Stimulated activated CD4-positive, alpha-beta T cell treated with anti-CD3 and anti-CD28 coated beads, Interleukin-1b, Interleukin-23, amount 100 ng/mL, for 1 hour (primary cell): ENCODE measurements at places on chromosomes 6 and 20.

- no peak for DNase-seq
These were observed 306.5 kb upstream of the MAP3K7 start for GRCh38 chr6:90893400-90893799.

GRCh38 chr6:36827261-36828079, 11.8 kb downstream of the CPNE5 start:
- no peak for DNase-seq

DNA sequence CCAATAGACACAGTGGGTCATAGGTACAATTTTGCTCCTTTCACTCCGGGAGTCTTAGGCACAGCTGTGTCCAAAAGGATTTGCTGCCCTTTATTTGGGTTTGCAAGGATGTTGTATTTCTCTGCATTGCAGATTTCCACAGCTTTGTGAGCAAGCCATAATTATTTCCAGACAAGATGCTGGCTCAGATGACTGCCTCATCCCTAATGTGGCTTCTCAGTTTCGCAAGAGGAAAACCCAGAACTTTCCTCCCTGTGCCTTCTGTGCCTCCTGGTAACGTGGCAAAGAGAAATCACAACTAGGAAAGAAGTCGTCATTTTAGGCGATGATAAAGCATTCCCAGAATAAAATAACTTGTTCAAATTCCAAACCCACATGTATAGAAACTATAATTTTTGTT, 33.7 kb downstream of the FAM50B start:
- no peak for DNase-seq

DNA sequence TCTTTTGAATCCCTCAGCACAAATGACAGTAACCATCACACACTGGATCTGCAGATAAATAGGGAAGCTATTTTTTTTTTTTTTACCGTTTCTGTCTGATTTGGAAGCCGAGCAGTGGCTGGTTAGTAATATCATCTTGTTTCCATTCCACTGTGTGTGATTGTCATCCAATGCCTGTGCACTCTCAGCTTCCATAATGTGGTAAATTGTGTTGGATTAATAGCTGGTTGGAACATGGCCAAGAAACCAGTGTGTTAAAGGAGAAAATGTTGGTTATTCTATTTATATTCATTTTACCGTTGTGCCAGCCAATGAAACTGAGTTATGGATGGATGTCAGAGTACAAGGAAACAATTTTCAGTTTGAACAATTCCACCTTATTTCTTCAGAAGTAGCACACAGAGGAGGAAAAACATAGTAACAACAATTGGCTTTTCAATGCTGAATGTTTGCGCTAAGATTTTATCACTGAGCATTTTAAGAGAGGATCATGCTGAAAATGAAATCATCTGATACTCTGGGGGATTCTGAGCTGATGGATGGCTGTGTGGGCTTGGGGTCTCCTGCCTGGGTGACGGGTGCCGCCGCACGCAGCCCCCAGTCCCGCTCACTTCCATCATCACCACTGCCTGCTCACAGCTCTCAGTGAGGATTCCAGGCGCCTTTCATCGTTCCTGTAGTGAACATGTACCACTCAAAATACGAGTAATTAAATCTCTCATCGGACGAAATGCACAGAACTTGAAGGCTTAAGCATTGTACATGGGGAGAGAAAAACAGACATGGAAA, 40.7 kb upstream of the EXOC2 start:
- DNase-seq = no peak

DNA sequence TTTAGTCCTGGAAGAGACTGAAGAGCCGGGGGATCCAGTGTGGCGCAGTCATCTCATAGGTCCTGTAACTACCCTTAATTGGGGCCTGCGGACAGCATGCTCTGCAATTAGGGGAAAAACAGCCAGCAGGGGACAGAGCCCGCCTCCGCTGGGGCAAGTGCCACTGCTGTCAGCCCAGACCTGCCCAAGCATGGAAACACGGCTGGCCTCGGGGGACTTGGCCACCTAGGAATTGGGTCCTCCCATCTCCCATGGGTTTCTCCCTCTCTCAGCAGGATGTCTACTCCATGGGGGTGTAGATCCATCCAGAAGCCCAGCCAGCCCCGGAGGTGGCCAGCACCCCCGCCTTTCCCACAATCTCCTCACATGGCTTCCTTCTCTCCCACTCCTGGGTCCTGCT, 3.6 kb downstream of the GHRH start:
- DNase-seq = no peak

DNA sequence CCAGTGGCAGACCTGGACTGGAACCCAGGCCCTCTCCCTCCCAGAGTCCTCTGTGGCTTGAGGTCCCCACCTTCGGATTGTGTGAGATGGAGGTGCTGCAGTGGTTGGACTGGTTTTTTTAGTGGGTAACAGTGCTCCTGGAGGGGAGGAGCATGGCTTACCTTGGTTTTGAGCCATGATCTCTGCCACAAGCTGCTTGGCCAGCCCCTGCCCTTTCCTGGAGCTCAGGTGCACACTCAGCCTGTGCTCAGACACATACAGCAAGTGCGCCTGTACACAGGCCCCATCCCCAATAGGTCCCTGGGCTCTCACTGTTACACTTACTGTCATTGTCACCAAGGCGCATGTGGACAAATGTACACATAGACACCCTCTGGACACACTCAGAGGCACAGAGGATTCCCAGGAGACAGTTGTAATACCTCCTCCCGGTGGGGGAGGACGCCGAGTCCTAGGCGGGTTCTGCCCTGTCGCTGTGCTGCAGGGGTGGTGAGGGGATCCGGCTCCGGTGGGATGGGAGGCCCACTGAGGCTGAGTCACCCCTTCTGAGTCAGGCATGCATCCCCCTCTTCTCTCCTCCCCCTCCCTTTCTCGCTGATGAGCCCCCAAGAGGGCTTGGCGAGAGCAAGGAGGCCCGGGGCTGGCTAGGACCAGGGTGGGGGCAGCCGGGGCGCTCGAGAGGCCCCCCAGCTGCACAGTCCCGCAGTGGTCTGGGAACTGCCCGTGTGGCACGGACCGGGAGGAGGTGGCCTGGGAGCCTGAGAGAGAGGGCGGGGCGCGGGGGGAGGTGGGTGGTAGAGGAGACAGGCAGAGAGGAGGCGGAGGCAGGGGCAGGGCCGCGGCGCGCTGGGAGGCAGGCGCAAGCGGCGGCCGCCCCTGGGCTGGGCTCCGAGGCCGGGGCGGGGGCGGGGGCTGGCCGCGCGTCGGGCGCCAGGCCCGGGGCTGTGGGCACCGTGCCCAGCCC, 522 bp upstream of the EPB41L1 start:
- peak; percentile 7 for DNase-seq

DNA sequence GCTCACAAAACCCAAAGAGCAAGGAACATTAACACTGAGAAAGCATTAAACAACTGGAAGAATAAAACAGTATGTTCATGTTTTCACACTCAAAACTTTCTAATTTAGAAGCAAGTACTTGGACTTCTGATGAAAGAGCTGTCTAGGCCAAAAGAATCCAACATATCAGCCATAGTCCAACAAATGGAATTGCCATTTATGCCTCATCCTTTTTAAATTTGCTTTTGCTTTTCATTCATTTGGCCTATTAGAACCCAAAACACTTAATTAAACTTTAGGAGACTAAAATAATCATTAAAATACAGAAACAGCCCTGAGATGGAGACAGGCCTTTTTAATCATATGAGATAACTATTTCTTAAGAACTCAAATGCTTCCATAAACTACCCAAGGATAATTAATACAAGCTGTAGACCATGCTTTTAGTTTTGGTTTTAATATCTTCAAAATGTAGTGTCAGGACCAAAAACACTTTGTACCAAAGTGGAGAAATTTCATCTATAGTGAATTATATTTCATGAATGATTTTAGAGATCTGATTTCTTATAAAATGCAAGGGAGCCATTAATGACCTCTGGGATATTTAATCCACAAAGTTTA, 166.5 kb downstream of the KIF6 start:
- no peak for DNase-seq

GRCh38 chr6:18585032-18585573, 198.0 kb downstream of the RNF144B start:
- DNase-seq = no peak

DNA sequence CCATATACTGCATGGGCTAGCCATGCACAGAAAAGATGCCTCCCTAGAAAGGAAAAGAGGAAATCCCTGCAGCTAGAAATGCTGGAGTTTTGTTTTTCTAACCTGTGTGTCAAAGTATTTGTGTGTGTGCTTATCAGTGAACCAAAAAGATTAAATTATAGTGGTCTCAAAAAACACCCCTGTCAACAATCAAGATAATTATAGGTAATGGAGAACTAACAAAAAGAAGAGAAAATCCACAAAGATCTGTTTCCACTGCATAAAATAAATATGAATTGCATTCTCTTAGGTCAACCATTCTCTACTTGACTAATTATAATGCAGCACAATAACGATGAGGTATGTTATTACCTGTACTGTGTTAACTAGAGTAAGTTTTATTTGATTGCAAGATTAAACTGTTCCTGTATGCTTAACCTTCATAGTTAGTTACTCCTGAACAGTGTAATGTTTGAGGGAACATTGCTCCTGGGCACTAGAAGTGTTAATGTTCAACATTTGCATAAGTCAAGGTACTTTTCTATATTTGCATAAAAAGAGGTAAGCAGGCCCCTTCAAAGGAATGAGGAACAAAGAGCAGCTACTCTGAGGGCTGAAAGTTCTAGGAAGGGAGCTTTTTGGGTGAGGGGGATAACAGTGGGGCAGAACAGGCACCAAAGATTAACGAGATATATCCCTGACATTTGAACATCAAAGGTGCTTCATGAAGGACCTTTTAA, 212.1 kb downstream of the BTBD9 start:
- DNase-seq = no peak

DNA sequence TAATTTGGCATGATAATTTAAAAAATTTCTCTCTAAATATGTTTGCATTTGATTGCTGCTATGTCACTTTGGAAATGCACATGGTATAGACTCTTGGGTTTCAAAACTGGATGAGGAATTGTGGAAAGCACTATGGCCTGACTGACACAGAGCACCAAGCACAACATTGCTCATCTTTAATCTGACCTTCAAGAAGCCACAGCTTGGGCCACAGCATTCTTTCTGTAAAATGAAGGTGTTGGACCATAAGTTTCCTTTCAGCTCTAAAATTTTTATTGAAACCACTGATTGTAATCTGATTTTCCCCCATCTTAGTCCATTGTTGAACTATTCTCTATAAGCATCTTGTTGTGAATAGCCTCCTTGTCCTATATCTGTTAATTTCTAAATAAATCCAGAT, 41.0 kb downstream of the QKI start:
- no peak for DNase-seq

- DNase-seq = no peak
These were observed 213.2 kb upstream of the MANEA start for GRCh38 chr6:95364016-95364604.

DNA sequence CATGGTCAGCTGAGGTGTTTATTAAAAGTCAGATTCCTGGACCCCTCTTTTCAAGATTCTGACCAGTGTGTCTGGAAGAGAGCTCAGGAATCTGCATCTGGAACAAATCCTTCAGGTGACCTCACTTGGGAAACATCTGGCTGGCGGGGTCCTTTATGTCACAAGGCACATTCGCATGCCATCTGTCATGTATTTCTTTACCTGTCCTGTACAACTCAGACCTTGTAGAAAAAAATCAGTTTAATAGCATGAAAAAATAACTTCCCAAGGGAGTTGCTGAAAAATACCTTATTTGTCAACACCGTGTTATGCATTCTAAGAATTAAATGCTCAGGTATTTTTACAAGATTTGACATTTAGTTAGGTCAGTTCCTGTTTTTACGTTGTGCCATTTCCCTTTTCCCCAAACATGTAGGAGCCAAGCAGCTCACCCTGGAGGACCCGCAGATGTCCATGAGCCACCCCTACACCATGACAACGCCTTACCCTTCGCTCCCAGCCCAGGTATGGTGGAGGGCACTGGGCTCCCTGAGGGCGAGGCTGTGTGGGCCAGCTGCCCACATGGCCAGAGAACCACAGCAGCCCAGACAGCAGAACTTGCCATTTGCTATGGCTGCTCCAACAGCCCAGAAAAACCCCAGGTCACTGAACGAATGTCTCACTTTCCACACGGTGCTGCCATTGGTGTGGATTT, 4.0 kb downstream of the IRF4 start:
- DNase-seq = no peak

- DNase-seq = no peak
These were observed 246.0 kb upstream of the EXOC2 start for GRCh38 chr6:938916-939315.

DNA sequence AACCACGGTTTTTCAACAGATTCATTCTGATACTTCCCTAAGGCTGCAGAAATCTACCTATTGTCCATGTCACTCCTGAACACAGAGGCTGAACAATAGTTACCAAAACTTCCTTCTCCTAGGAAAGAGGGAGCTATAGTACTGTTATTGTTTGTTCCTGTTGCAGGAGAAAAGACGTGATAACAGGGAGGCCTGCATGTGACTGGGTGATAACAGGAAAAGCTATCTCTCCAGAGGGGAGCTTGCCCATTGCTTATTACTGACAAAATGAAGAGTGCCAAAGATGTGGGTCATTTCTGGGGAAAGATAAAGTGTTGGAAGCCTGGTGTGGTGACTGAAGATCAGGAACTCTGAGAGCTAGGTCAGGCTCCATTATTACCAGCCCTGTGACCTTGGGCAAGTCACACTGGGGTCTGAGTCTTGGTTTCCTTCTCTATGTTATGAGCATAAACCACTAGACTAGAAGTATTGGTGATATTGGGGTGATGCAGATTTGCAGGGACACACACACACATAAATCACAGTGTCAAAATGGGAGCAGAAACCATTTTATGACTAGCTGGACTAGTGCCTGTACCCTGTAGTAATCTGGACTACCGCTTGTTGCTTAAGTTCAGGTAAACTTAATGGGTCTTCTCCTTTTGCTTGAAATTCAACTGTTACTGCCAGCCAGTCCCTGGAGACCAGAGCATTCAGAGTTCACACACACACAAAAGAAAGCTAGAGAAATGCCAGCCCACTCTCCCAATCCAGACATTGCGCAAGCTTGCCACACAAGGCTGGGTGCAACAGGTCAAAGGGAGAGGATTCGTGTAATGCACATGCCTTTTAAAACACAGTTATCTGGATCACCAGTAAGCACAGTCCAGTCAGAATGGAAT, 136.0 kb upstream of the CNR1 start:
- no peak for DNase-seq

DNA sequence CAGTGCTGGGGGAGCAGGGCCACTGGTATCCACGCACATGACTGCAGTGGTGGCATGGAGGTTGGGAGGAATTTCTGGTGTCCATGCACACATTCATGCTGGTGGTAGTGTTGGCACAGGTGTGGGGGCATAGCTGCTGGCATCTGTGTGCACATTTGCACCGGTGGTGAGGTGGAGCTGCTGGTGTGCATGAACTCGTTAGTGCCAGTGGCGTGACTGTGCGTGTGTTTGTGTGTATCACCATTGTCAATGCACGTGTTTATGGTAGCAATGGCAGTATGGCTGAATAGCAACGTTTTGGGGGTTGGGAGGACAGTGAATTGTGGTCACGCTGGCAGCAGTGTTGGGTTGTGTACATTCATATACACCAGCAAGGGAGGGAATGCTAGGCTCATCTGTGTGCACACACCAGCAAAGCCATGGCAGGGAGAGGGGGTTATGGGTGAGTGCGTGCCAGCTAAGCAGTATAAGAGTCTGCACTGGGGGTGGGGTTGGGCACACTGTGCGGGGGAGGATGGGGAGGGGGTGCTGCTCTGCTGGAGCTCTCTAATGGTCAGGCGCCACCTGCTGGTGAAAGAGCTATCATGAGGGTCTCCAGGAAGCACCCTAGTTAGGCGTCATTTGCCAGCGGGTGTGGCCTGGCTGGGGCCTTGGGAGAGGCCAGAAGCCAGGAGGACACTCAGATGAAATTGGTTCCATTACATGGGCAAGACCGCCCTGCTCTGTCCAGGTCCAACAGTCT, 626.1 kb upstream of the ID4 start:
- DNase-seq = no peak

GRCh38 chr6:106782536-106783285, 153.3 kb downstream of the QRSL1 start:
- no peak for DNase-seq
